Caki2 (cell line): ENCODE measurements at places on chromosomes 4 and X. TPM values are rescaled to one million over a fixed set of nuclear protein-coding genes. Genes with fewer than 3 reads are reported as not detected.

- DNase-seq, result no peak
Measured at GRCh38 chr4:102629673-102630072, 128.5 kb downstream of the NFKB1 start.

The DCAF4L1 gene
- 0.06 TPM in 1 of 2 replicates, not detected in the other for total RNA-seq

The DRD5 gene
- not detected in 2 replicates for total RNA-seq

DNA sequence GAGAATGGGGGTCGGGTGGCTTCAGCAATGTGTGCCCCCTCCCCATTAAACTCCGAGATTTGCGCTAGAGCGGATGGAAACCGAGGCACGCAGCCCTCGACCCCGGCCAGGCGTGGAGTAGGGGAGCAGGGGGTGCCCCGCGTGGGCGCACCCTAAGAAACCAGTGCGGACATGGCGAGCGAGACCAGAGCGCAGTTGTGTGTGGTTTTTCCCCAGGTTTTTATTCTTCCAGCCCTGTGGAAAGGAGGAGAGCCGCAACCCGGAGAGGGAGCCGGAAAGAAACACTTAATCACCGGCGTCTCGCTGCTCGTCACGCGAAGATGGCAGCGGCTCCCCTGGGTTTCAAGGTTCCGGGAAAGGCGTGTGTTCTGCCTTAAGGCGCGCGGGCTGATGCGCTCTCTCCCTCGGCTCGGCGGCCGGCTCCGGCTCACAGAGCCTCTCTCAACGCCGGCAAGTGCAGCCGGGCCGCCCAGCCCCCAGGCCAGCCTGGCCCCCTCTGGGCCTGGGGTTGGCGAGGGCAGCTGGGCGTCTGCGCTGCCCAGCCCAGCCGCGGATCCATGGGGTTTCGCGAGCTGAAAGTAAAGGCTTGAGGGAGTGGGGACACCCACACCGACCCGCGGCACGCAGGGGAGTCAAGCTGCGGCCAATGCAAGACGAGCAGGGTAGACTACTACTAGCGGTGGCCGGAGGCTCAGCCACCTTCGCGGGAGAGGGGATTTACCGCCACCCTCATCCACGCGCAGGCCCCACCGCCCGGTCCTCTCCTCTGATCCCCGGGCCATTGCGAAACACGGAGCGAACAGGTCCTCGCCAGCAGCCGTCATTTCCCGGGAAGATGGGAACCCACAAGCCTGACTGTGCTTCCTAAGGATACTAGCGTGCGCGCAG lies 74.0 kb upstream of the BCOR start:
- no peak for DNase-seq

DNA sequence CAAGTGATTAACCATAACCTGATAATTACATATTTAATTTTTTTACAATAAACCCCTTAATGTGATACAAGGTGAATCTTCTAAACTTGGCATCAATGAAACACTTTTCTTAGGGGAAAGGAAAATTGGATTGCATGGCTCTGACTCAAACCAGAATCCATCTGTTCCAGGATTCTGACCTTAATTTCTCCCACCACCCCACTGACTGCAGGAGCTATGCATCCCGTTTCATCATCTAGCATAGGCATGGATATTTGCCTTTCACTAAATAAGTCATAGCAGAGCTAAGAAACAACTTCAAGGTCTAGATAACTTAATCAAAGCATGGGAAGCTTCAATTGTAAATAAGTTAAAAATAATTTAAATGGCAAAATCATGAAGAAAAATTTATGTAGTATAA lies 156.3 kb downstream of the BTC start:
- DNase-seq, result no peak

- DNase-seq, result no peak
Measured at GRCh38 chr4:35250761-35251160, 993.6 kb downstream of the ARAP2 start.

GRCh38 chr4:176874721-176875445 lies 82.2 kb upstream of the VEGFC start:
- DNase-seq, result no peak

GRCh38 chr4:53986062-53986461 lies 78.3 kb downstream of the CHIC2 start:
- no peak for DNase-seq

DNA sequence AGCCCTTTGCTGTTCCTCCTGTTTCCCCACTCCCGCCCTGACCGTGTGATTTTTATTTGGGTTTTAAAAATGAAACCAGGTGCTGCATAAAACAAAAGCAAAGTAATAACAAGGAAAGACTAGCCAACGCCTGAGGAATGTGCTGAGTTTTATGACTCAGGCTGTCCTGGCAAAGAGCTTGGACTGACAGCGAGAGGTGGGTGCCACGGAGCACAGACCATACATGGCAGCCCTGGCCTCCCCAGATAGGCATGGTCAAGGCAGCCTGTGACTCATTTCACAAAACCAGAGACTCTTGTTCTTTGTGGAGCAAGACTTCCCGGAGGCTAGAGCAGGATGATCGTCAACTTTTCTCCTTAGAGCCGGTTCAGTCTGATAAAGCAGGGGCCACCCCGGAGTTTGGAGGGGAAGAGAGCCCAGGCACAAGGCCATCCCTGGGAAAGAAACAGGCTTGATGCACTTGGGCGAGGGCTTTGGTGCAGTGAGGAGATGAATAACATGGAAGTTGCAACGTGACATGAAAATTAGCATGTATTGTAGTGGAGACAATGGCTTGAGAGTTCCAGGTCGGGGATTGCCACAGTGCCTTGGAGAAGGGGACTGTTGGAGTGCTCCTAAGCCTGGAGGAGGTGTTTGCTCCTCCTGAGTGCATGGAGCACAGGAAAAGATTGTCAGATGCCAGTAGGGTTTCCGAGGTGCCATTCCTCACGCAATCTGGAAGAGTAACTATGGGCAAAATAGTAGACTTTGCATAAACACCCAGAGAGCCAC lies 54.8 kb downstream of the C4orf51 start:
- peak; percentile 90 for DNase-seq

GRCh38 chrX:57156397-57157049 lies 19.3 kb upstream of the SPIN2A start:
- peak; percentile 4 for DNase-seq

GRCh38 chr4:158825433-158826036 lies 56.7 kb downstream of the FNIP2 start:
- DNase-seq, result no peak

GRCh38 chrX:74534569-74535038 lies 79.8 kb downstream of the RLIM start:
- DNase-seq, result no peak

DNA sequence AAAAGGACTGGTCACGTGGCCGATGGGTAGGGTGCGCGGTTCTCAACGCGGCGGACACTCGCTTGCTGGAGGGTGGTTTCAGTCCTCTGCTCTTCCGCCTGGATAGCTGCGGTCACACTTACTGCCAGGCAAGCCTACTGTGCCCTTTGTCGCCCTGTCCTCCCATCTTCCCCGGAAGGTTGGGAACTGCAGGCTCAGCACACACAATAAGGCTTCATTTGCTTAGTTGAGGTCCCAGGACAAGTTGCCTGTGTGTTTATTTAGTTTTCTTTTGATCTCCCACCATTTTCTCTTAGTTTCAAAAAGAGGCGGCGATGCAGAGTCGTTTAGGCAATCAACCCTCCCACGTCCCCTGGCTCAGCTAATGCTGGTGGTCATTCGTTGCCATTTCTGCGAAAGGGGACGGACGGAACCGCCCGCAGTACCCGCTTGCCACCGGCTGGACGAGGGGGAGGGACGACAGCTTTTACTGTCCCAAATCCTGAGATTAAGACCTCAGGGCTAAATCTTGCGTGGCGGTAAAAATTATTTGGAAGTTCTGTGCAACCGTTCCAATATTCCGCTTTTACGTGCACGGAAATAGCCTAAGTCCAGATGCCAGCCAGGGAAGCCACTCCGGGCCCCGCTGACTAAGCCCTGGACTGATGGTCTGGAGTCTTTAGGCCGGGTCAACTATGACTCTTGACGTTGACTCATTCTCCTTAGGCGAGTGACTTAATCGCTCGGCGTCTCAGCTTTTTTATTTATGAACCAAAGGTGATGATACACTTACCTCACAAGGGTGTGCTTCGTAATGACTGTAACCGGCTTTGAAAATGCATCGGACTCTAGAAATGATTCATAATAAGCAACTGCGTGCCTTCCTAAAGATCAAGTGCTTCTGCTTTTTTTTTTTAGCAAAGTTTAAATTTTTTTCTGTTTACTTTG lies 671 bp upstream of the EIF4E start:
- DNase-seq, result peak; percentile 89

DNA sequence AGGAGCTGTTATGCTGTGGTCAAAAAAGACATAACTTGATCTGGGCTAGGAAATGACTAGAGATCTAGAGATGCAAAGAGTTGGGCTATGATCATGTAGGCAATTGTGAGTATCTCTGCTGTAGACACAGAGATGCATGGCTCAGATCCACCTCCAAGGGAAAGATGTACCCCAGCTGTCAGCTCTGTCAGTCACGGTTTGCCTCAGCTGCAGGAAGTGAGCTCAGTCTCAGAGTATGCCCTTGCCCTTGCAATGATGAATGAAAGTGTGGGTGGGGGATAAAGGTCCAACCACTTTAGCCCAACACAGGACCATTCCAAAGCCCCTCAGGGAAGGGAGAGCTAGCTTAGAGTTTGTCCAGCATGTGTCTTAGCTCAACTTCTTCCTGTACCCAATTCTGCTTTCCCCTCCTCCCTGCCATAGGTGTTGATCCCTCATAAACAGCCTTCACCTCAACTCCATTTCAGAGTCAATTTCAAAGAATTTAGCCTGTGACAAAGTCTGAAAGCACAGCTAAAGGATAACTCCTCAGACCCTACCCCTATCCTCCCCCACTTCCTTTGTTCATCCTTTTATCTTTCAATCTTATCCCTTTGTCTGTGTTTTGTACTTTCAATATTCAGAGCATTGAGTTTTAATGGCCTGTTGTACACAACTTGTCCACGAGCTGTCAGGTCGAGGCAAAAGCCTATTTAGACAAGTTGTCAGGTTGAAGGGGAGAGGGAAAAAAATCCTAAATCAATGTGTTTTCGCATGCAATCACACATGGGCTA lies 90.6 kb downstream of the MID1IP1 start:
- DNase-seq, result no peak

The CSAG3 gene
- not detected in 2 replicates for total RNA-seq

The C4orf50 gene
- 0.07 and 0.49 TPM in 2 replicates for total RNA-seq

GRCh38 chrX:9333873-9334560 lies 130.8 kb upstream of the TBL1X start:
- DNase-seq, result peak; percentile 69
